ENCODE measurements at places on chromosomes 6 and 20.
A peak's percentile ranks its signal among the peaks of the same experiment; 100 is the strongest.

- no peak for DNase-seq
These were observed 54.6 kb upstream of the DDR1 start for GRCh38 chr6:30829639-30830255.

- no peak for DNase-seq
These were observed at the start of gene SGK1 for GRCh38 chr6:134317471-134318131. Gene SGK1 (minus strand): TSS chr6:134318112. CDS start chr6:134317460, 652 bp downstream.

DNA sequence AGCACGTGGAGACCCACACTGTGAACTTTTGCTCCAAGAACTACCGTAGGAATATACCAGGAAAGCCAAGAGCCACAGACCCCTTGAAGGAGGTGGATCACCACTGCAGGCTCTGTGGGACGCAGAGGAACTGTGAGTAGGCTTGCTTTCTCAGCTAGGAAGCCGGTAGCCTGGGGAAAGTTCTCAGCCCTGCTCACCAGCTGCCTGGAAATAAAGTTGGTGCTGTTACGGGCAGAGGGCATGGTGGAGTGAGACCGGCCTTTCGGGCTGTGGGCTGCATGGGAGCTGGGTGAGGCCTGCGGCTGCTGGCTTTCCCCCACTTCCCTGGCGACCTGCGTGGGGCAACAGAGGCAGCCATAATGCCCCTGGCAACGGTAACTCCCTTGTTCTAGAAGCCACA, 373.0 kb upstream of the RUNX2 start:
- DNase-seq: no peak

GRCh38 chr20:42378826-42379225, 760.6 kb upstream of the CHD6 start:
- no peak for DNase-seq

DNA sequence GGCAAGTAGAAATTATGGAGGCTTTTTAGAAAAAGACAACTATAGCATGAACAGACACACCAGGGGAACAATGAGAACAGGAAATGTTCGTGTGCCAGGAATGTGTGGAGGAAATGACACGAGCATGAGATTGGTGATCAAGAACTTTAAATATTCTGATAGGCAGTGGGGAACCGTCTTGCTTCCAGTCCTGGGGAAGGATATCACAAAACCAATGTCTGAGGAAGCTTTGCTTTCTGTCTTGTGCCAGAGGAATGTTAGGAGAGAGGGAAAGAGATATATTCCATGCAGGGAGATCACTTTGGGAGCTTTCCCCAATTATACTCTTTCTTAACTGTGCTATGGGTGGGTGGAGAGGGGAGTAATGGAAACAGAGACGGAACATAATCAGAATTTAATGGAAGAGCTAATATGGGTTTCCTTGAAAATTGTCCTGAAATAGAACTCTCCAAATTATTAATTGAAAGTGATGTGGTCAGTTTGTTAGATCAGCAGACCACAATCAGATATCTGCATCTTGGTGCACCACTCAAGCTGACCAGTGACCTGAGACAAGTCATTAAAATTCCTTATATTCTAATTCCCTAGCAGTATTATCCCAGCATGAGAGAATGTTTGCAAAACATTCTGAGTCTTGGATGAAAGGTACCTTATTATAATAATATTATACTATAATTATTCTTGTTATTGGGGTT, 178.2 kb downstream of the SOX4 start:
- no peak for DNase-seq

- DNase-seq: peak; percentile 42
These were observed 945 bp downstream of the PHF10 start for GRCh38 chr6:169723200-169723909.
